ENCODE measurements at places on chromosomes 11 and 22.

- no peak for DNase-seq
Observed at GRCh38 chr11:36600180-36600579, 2.1 kb upstream of the RAG2 start.

GRCh38 chr11:69843529-69843921, 24.3 kb upstream of the FGF3 start:
- no peak for DNase-seq

DNA sequence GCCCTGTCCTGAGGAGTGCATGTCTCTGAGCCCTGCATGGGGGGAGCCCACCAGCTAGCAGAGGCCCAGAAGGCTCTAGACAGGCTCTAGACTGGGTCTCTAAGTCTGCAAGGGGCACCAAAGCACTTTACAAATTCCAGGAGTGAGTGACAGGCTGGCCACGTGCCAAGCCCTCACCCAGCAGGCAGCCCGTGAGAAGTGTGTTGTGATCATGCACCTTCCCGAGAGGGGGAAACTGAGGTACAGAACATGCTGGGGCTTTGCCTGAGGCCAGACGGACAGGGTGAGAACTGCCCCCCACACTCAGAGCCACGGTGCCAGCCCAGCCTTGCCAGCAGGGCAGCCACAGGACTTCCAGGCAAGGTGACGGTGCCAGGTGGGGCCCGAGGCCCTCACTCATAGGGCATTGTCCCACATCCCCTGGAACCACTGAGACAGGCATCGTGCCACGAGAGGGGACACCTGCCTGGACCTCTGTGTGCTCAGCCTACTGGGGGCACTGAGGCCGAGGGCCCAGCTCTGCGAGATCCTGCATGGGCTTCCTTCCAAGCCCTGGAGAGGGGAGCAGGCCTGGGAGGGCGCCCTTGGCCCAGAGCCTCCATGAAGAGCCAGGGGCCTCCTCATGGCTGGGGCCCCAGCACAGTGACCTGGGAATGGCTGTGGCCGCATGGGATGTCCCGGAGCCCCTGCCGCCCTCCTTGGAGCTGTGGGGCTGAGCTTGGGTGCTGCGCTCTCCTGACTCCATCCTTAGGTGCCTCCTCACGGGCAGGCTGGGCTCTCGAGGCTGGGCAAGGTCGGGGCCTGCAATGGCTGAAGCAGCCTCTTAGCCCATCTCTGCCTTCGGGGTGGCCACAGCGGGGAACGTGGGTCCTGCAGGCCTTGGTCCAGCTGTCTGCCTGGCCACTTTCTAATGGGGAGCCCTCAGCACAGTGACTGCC, 121.5 kb downstream of the KCNQ1OT1 start:
- no peak for DNase-seq

DNA sequence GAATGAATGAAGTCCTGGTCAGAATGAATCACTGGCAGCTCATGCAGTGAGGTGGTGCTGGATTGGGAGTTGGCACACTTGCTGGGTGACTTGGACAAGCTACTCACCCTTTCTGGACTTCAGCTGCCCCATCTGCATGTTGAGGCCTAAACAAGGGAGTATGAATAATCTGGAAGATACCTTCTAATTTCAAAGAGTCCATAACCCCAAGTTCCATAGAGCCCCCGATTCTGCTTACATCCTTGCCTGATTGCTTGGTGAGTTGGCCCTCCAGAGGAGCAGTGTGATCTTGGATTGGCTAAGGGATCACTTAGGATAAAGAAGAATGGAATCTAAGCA, 18.3 kb upstream of the ACCSL start:
- DNase-seq = no peak

DNA sequence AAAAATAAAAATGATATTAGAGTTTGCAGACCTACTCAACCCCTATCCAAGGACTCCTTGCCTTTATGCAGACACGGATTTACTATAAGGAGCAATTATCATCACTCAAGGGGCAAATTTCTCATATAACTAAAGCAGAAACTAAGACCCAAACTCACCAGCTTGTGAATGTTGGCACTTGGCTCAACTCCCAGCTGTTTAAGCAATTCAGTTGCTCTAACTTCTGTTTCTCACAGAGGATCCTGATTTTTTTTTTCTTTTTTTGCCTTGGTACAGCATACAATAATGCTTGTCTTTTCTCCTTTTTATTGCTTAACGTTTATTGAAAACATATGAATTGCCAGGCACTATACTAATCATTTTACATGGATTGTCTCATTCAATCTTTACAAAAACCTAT, 9.6 kb upstream of the CBLIF start:
- DNase-seq = no peak

DNA sequence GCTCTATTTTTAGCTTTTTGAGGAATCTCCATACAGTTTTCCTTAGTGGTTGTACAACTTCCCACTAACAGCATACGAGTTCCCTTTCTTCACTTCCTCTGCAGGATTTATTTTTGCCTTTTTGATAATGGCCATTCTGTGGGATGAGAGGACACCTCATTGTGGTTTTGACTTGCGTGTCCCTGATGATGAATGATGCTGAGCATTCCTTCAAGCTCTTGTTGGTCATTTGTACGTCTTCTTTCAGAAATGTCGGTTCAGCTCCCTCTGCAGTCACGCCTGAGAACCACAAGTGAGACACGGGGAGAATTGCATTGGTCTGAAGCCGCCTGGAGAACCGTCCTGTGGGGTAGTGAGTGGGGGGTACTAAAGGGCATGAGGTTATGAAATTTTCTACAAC, 2.0 kb upstream of the KRTAP5-10 start:
- peak; percentile 31 for DNase-seq

- no peak for DNase-seq
Observed at GRCh38 chr22:45218976-45219375, 21.7 kb downstream of the KIAA0930 start.

- no peak for DNase-seq
Observed at GRCh38 chr11:133215596-133216230, 316.6 kb downstream of the OPCML start.

DNA sequence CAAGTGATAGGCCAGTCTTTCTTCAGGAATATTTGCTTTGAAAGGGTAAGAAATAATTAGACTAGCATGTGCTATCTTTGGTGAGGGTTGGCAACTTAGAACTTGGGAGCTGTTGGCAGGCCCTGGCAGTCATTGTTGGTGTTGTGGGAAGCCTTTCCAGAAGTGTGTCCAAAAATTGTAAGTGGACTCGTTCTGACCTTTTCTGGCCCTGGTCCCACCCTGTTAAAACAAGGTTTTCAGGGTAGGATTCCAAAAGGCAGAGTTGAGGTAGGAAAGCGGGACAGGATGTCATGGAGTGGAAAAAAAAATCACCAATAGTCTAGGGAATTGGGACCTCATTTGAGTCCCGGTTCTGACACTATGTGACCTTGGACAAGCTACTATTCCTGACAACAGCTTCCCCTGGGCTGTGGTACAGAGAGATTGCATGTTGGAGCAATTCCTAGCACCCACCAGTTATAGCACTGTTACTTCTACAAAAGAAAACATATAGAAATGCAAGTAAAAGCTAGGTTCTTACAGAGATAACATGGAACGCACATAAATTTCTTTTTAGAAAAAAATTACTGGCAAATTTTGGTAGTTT, 299.3 kb upstream of the DDI1 start:
- no peak for DNase-seq

DNA sequence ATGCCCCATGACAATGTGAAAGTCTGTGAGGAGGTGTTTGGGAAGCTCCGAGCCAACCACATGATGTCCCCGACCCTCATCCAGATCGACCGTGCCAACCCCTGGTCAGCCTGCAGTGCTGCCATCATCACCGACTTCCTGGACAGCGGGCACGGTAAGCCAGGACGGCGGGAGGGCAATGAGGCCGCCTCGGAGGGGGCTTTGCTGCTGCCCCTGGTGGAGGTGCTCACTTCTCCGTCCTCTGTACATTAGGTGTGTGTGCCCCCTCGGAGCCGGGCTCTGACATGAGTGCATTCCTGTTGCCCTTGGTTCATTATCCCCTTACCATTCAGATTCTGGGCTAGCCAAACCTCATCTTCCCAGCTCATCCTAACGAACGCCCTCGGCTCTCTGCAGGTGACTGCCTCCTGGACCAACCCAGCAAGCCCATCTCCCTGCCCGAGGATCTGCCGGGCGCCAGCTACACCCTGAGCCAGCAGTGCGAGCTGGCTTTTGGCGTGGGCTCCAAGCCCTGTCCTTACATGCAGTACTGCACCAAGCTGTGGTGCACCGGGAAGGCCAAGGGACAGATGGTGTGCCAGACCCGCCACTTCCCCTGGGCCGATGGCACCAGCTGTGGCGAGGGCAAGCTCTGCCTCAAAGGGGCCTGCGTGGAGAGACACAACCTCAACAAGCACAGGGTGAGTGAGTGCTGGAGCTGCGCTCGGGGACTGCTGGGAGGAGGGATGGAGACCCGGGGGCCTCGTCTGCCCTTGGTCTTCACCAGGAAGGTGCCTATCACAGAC, 13.8 kb downstream of the ADAMTS15 start:
- no peak for DNase-seq

DNA sequence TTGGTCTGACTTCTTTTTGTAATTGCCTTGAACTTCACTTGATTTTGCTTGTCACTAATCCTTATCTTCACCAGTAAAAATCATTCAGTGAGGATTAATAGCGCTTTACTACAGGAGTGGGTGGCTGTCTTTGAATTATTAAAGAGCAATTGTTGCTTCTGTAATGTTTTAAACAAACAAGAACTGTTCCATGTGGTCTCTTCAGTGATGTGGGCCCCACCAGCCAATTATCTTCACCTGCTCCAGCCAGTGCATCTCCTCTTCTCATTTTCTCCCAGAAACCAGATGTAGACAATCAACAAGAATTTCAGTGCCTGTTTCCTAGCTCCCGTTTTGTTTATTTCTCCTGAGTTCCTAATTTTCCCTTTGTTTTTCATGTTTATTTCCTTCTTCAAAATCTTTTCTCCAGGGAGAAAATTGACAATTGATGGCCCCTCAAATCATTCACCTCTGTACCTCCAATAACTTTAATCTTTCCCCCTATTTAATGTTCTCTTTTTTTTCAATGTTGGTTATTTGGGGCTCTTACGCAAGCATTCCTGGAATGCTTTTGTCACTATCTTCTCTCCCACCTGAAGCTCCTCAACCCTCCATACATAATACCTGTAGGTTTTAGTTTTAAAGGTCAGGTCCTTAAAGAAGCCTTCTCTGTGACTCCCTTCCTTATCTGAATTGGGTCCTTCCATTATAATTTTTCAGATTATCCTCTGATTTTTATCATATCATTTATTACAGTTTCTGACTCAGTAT, 115.1 kb downstream of the ARFGAP2 start:
- DNase-seq = no peak

DNA sequence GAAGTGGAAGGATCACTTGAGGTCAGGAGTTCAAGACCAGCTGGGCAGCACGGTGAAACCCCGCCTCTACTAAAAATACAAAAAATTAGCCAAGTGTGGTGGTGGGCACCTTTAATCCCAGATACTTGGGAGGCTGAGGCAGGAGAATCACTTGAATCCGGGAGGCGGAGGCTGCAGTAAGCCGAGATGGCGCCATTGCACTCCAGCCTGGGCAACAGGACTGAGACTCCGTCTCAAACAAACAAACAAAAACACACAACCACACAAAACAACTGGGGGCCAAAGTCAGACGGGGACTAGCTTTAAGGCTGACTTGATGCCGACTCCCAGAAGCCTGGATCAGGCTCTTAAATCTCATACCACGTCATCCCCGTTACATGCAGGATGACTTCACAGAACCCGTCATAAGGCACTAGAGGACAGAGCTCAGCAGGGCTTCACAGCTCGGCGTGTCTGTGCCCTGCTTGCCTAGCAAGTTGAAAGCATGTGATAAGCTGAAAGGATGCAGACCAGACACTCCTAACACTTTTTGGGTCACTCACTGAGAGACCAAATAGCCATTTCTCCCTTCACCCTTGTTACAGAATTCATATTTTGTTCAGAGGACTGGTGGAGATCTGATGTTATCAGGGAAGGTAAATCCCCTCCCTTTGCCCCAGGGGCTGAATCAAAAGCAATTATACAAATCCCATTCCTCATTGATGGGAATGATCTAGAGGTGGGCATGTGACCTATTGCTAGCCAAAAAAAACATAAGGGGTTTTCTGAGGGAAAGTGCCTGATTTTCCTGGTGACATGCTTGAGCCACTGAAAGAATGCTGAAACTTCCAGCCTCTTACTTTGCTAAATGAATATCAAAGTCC, 65.4 kb downstream of the GAB2 start:
- no peak for DNase-seq

- no peak for DNase-seq
Observed at GRCh38 chr11:22407921-22408320, 69.7 kb downstream of the SLC17A6 start.

GRCh38 chr11:68741463-68741862, 9.9 kb downstream of the TESMIN start:
- DNase-seq = no peak

DNA sequence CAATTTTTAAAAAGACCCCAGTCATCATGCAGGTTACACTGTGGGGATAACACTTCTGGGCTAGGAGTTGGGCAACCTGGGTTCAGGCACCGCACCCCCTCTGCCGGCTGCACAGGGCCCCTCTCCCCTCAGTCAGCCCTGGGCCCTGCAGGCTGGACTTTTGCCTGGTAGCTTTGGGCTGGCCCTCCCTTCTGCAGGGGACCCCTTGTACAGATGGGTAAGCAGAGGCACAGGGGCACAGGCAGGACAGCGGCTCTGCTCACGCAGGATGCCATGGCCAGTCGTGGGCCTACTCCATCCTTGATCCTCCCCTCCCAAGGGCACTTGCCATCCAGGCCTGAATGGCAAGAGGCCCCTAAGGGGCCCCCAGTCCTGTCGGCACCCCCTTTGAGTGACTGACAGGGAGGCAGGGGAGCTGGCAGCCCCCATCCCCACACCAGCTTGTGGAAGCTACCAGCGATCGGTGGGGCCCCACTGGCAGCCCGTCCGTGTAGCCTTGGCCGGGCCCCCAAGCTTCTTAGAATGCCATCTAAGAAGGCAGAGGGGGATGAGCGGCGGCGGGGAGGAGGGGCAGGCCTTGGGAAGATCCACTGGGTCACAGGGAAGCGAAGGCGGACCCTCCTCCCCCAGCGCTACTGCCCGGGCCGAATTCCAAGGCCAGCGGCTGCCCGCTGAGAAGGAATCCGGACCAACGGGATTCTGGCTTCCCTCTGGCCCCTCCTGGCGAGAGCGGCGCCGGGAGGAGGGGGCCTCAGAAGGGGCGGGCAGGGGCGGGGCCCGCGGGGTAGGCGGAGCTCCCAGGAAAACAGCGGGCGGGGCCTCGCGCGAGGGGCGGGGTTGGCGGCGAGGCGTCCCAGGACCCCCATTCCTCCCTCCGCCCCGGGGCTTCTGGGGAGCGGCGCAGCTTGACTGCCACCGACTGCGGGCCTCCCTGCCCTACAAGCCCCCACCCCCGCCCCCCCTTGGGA, 6.8 kb upstream of the CHKA start:
- DNase-seq = peak; percentile 86

GRCh38 chr22:38035530-38035885, 21.7 kb upstream of the PICK1 start:
- no peak for DNase-seq

DNA sequence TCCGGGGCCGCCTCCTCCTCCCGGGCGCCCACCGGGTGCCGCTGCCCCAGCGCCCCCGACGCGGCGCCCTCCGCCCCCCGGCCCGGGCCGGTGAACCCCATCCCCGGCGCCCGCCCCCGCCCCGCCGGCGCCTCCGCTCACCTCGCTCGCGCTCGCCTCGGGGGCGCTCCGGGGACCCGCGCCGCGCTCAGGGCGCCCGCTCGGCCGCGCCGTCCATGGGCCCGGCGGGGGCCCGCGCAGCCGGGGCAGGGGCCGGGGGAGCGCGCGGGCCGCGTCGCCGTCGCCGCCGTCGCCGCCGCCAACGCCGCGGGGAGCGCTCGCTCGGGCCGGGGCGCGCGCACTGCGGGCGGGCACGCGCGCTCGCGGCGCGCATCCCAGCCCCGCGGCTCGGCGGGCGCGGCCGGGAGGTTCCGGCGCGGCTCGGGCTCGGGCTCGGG, 293 bp downstream of the DUSP8 start:
- DNase-seq = no peak

Measured in PC-9 (cell line).